ENCODE measurements at places on chromosomes 2 and 18.
A peak's percentile ranks its signal among the peaks of the same experiment; 100 is the strongest.

- no peak for DNase-seq
Measured at GRCh38 chr2:20672201-20672951, 5.4 kb downstream of the GDF7 start.

DNA sequence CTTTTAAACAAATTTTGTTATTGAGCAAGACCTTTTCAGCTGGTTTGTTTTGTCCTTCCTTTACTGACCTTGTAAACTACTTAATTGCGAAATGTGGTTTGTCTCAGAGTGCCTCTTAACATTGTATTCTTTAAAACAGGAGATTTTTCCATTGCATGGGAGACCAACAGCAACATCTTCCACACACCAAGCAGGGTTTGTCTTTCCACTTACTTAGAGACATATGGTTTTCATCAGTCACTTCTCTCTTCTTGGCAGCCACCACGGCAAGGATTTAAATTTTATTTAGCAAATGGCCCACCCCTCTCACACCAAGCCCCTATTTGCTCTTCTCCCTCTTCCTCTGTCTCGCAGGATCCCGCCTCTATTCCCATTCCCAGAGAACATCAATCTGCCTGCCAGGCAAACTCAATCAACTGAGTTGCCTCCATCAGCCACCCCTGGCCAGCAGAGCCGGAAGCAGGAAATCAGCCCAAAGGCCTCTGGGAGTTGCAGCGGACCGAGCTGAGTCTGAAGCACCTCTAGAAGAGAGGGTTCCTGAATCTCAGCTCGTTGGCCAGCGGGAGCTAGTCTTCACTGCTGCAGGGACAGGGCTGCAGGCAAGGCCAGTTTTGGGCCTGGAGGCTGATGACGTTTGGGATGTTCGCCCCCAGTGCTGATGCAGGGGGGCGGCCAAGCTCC is 11.3 kb upstream of the CIB4 start:
- no peak for DNase-seq

GRCh38 chr18:70338890-70339289 is 50.0 kb downstream of the SOCS6 start:
- DNase-seq, result no peak

- peak; percentile 54 for DNase-seq
Measured at GRCh38 chr2:236940916-236941520, 144.7 kb upstream of the COPS8 start.

Measured in right atrium auricular region (tissue), 2 donors.